ENCODE measurements at places on chromosomes 6 and 20.

DNA sequence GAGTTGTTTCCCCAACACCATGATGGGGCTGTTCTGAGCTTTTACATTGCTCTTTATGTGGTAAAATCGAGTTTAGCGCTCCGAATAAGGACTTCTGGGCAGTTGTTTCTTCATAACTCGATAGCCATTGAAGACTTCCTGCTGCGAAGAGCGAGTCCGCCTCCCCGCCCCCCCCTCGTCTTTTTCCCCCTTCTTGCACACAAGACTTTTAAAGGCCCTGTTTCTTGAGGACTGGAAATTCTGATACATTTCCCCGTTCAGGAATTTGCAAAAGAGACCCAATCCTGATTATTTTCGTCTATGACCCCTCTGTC is 1.5 kb upstream of the CITED2 start:
- DNase-seq = no peak

- no peak for DNase-seq
Observed at GRCh38 chr6:16999491-17000436, 102.1 kb upstream of the STMND1 start.

GRCh38 chr20:2244993-2245392 is 50.8 kb upstream of the TGM3 start:
- no peak for DNase-seq

DNA sequence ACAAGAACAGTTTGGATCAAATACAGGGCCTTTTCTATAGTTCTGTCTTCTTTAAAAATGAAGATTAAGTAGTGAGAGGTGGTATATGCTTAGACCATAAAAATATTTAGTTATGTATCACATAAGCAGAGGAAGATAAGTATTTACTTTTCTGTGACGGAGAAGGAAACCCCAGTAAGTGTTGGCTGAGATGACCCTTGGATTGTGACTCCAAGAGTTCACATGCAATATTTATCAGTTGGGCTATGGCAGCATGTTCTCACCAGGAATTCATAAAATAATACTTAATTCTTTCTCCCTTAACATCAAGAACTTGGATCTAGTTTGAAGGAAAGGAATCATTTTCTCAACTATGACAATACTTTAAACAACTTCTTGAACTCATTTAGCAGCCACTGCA is 98.4 kb upstream of the TBX18 start:
- no peak for DNase-seq

GRCh38 chr6:28682542-28682941 is 156.9 kb downstream of the GPX5 start:
- DNase-seq = no peak

GRCh38 chr6:8059129-8059528 is 5.1 kb downstream of the BLOC1S5 start:
- DNase-seq = no peak

- DNase-seq = no peak
Observed at GRCh38 chr6:87342829-87343228, 1.8 kb upstream of the C6orf163 start.

DNA sequence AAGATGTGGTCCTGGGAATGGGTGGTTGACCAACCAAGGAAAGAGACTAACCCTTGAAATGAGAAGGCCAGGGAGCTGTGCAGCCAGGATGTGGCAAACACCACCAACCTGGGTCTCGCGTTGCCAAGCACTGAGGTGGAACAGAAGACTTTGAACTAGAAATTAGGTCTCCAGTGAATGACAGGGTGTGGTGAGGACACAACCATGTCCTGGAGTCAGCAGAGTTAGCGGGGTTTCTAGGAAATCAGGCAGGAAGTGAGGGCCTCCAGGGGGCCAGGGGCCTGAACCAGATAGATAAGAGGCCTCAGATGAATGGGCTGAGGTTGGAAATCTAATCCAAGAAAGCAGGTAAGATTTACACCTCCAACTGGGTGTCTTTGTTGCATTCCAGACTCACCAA is 353.3 kb upstream of the ARID1B start:
- DNase-seq = no peak

GRCh38 chr6:72865467-72865866 is 243.6 kb downstream of the KCNQ5 start:
- no peak for DNase-seq

DNA sequence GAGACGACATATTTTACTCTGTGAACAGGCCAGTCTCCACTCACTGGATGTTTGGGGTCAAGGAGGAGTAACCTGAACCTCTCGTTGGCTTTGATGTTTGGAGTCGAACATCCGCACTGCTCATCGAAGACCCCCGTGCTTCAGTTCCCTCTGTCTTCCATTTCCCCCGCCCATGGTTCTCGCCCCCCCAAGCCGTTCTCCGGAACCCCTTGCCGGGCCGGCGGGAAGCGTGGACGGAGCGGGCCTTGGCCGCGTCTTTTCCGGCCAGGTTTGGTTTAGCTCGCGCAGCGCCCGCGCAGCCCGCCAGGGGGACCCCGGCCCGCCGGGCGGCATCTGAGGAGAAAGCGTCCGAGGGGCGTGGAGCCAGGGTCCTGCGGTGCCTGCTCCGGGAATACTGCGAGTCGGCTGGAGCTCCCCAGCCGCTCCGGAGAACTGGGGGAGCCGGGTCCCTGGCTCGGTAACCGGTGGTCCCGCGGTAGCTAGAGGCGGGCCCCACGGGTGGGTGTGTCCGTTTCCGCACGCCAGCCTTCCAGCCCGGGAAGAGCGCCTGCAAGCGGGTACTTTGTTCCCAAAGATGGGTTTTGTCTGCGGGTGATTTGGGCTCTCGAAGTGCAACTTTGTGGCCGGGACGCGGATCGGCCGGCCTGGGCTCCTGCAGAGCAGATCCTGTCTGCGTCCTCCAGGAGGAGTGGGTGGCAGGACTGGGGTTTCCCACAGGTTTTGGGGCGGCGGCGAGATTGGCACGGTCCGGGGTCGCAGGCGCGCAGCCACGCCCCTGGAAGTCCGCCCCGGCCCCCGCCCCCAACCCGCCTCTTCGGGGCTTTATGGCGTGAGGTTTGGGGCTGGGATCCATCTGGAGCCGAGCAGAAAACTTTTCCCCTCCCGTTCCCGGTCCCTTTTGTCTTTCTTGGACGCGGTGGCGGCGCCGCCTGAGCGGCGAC is at the start of gene TMEM200A:
TSS of gene TMEM200A (plus strand) at position 852 of the 941 bp plus-strand sequence. CDS start 74,406 bp downstream, outside the sequence.
- DNase-seq = no peak

- no peak for DNase-seq
Observed at GRCh38 chr20:32749914-32750637, 6.8 kb upstream of the COMMD7 start.

DNA sequence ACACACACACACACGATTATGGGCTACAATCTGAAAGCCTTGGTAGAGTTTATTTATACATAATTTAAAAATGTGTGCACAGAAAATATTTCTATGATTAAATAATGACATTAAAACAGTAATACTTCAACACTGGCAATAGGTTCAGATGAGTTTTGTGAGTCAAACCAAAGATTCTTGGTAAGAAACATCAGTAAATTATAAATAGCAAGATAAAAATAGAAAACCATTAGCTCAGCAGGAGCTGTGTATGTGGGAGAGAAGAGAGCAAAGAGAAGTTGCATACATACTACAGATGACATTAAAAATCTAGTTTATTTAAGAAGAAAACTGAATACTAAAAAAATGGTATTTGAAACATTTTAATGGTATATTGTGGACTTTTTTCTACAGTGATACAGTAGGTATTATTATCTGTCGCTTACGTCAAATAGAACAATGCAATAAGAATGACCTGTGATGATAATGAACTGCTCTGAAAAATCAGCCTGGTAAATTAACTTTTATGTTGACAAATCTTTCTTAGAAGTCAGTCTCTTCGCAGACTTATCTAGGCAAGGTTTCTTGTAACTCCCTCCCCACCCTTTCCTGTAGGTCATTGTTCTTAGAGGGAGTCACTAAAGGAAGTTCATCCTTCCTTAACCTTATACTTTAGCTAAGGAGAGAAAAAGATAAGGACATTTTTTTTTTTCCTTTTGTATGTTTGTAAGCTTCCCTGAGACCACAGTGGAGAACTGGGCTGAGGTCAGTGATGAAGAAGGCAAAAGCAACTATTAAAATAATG is 149.3 kb downstream of the GJA1 start:
- no peak for DNase-seq

- no peak for DNase-seq
Observed at GRCh38 chr6:109143191-109143590, 47.9 kb downstream of the CEP57L1 start.

DNA sequence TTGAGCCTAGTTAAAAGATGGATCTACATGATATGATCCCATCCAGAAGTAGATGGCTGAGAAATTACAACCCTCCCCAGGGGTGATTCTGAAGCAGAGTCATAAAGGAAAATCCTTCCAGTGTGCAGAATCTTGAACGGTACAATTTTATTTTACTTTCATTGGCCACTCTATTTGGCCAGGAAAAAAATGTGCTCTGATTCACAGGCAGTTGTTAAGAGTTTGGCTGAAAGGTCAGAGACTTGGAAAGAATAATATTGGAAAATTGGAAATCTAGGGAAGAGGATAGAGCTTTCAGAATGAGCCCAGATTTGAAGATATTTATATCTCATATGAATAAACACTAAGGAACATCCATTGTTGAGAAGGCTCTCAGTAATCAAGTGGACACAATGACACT is 1299.3 kb upstream of the GJE1 start:
- no peak for DNase-seq

DNA sequence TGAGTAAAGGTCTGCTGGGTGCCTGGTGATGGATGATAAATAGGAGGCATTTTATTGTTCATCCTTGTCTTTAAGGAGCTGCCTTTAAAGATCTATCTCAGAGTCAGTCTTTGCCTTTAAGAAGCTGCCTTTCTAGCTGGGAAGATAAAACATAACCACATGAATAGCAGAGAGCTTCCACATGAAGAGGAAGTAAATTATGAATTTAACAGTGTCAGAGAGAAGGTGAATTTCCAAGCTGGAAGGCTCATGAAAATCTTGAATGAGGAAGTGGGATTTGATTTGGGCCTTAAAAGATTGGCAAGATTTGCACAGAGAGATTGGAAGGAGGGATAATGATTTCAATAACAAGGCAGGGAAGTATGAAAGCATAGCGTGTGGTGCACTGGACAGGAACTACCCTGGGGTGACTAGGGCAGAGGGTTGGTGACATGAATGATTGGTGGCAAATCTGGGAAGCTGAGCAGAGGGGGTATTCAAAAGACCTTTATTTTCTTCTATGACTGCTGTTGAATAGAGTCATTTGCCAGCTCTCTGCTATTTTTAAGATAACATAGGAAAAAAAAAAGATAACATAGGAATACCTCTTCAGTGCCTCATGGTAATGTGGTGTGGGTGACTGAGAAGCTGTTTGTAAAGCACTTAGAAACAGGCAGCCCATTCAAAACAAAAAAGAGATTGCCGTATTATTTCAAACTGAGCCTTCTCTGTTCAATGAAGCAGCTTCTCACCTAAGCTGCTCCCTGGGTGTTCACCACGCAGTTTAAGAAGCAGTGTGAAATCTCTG is 591.6 kb downstream of the PKHD1 start:
- no peak for DNase-seq

DNA sequence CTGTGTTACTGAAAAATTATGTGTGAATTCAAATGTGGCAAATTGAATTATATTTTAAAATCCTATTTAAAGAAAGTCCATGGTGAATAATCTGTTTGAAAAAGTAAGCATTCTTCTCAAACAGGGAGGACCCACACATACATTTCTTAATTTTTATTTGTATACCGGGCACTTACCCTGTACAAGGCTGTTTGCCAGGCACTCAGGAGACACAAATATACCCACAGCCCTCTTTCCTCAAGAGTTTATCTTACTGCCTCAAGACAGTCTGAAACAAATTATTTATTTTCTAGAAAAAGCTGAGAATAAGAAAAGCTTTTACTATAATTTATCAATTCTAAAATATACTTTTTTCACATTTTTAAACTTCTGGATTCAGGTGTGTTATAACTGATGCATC is 114.4 kb downstream of the TASP1 start:
- no peak for DNase-seq

GRCh38 chr20:51233345-51233744 is 210.4 kb upstream of the KCNG1 start:
- DNase-seq = no peak

DNA sequence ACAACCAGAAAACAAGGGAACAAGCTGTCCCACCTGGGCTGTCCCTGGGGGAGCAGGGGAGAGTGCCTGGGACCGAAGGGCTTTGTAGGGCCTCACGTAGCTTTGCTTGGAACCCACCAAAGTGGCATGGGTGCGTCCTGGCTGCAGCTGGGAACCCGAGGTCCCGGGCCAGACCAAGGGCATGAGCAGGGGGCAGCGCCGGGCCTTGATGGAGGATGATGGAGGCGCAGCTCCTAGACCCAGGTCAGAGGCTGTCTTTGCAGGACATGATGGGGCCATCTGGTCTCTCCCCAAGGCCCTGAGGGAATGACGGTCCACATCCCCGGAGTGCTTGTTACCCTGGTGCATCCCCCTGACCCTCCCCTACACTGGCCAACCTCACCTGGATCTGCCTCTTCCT is 7.6 kb upstream of the OSBPL2 start:
- no peak for DNase-seq

- peak; percentile 36 for DNase-seq
Observed at GRCh38 chr20:21096321-21097043, 9.7 kb downstream of the LINC00237 start.

DNA sequence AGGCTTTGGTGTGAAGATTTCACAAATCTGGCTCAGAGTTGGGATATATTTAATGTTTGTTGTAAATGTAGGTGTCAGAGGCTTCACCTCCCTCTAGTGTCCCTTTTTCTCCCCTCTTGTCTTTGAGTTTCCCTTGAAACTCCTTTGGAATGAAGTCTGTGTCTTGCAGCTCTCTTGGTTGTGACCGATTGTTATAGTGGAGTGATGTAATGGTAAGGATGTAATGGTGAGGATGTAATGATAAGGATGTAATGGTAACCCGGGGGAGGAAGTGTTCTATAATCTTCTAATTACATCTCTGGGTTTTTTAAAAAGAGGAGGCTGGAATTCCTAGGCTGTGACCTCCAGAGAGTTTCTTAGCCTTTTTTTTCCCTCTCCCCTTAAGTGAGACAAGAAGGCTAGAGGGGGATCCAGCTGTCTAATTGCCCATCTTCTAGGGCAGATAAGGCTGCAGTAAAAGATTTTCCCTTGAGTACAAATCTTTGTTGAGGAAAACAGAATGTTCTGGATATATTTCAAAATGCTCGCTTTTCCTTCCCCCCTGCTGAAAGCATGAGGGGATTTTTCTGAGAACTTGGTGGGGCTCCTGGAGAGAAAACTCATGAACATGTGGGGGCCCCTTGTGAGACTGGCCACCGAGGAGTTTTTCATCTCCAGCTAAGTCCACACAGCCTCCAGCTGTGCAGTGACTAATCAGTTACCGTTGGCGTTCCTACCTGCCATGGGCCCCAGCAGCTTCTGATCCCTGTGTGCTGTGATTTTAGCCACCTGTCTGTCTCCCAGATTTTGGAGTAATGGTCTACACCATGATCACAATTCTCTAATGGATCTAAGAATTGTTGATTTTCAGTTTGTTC is 156.7 kb upstream of the PMEPA1 start:
- DNase-seq = no peak

DNA sequence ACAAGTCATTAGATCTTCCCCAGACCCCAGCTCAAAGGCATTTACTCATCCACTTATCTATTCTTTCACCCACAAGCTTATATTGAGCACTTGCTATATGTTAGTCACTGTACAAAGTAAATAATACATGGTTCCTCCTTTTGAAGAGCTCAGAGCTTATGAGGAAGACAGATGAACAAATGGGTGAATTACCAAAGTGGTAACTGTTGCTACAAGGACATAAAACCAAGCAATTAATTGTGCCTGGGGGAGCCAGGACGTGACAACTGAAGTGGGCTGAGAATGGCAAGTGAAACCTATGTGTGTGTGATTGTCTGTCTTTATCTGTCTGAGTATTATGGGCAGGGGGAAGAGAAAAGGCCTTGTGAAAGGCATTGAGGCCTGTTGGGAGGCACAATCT is 45.6 kb upstream of the AKIRIN2 start:
- peak; percentile 62 for DNase-seq

Data from SIG-M5 (cell line).